Gastrocnemius medialis (tissue), 4 donors: ENCODE measurements at places on chromosomes 13 and 19. TPM values are rescaled to one million over a fixed set of nuclear protein-coding genes. Genes with fewer than 3 reads are reported as not detected.

DNA sequence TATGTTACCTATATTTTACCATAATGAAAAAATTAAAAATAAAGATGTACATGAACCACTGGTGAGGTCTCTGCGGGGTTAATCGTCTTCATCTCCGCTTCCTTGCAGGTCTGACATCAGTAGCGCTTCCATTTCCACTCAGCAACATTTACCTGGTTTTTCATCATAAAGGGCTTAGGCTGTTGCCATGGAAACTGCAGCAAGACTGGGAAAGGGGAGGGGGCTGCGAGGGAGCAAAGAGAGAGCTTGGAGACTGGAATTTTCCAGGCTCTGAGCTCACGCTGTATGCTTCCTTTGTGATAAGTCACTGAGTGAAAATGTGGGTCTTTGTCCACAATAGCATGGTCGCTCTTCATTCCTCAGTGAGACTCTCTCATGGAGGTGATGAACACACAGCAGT, 136.6 kb upstream of the USP29 start:
- no peaks in the 10 kb centered on the region for H3K27me3 ChIP-seq
- no peaks in the 10 kb centered on the region for H3K4me1 ChIP-seq
- H3K36me3 ChIP-seq = no peaks in the 10 kb centered on the region
- no peak overlapping the region for H3K4me3 ChIP-seq

- no peaks in the 10 kb centered on the region for H3K36me3 ChIP-seq
- no peaks in the 10 kb centered on the region for H3K4me1 ChIP-seq
- no peak overlapping the region for H3K27ac ChIP-seq
- H3K27me3 ChIP-seq = no peaks in the 10 kb centered on the region
Observed at GRCh38 chr13:76745261-76746200, 140.7 kb downstream of the KCTD12 start.

EHD2 gene
- total RNA-seq = 34.6 TPM

DNA sequence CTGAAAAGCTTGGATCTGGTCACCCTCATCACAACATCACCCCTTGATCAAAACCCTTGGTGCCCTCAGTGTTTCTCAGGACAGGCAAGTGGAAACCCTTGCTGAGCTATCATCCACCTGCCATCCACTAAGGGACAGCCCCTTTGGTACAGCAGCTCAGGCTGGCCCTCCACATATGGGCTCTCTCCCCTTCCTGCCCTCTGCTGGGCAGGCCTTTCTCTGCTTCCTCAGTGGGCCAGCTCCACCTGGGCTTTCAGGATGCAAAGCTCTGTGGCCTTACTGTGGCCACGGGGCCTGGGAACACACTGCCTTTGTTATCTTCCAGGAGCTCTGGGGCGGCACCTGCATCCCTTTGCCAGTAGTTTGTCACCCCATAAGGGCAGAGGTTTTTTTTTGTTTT, 4.9 kb downstream of the SUGP1 start:
- H3K36me3 ChIP-seq = peaks cover 30% of the 10 kb centered on the region
- DNase-seq = no peak
- H3K4me3 ChIP-seq = no peak overlapping the region
- no peaks in the 10 kb centered on the region for H3K27me3 ChIP-seq

ZNF813 gene
- 0.29 TPM for total RNA-seq

- H3K27ac ChIP-seq = no peak overlapping the region
- no peak overlapping the region for H3K4me3 ChIP-seq
- DNase-seq = no peak
- H3K27me3 ChIP-seq = no peaks in the 10 kb centered on the region
Observed at GRCh38 chr13:101989798-101990350, 412.0 kb downstream of the FGF14 start.

FUT2 gene
- not detected for total RNA-seq
